ENCODE measurements at places on chromosomes 11 and 22.

DNA sequence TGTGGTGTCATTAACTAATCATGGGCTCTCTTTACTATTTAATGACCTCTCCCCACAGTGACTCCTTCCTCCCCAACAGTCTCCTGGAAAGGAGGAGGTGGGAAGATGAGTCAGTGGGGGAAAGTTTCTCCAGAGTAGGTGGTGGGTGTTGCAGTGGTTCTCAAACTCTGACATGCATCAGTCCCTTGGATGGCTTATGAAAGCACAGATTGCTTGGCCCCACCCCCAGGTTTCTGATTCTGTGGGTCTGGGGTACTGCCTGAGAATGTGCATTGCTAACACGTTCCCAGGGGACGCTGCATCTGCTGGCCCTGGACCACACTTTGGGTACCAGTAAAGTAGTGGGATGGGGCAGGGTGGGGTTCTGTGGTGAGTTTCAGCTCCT lies 9.8 kb downstream of the CD82 start:
- peak; percentile 66 for DNase-seq

DNA sequence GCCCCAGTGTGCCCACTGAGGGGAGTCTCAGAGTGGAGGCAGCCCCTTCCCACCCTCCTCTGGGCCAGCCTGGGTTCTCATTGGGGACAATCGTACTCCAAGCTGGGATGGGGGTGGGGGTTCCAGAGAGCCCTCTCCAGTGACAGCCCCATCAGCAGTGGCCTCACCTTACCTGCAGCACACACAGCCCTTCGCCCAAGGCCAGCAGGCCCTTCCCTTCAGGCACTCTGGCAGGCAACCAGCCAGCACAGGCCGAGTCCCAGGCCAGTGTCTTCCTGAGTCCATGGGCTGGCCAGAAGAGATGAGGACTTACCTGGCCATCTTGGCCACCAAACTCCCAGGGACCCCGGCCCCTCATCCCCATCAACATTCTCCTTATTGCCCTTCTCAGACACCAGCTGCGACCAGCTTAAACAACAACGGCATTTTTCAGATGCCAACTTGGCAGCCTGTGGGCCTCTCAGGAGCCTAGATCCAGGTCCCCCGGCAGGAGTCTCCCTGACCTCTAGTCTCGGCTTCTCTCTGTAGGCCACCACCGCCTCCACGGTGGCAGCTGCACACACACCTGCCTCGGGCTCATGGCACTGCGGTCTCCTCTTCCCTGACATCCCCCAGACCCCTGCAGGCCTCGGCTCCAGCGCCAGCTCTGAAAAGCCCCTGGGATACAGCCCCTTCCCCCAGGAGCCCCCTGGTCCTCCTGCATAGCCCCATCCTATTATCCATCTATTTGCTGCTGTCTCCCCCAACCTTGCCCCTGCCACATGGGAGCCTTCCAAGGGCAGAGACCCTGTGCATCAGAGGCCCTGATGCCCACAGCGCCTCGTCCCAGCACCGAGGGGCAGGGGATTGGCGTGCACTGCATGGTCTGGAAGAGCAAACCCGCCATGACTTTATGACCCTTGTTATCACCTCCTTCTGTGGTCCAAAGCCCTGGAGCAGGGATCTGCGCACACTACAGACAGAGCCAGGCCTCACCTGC lies 111.2 kb upstream of the FGF3 start:
- DNase-seq, result no peak

DNA sequence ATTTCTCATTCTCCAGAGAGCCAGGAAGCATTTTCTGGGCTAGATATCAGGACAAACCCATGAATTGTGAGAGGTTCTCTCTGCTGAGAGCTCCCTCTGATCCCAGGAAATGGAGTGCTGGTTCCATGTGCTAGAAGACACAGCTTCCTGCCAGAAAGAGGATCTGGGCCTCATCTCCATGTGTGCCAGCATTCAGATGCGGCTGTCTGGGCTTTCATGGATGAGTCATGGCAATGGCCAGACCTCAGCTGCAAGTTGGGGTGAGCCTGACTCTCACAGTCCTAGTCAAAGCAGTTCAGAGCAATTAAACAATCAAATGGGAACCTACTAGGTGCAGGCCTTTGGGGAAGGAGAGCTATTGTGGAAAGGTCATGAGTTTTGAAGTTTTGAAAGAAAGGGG lies 82.3 kb upstream of the EED start:
- DNase-seq, result no peak

DNA sequence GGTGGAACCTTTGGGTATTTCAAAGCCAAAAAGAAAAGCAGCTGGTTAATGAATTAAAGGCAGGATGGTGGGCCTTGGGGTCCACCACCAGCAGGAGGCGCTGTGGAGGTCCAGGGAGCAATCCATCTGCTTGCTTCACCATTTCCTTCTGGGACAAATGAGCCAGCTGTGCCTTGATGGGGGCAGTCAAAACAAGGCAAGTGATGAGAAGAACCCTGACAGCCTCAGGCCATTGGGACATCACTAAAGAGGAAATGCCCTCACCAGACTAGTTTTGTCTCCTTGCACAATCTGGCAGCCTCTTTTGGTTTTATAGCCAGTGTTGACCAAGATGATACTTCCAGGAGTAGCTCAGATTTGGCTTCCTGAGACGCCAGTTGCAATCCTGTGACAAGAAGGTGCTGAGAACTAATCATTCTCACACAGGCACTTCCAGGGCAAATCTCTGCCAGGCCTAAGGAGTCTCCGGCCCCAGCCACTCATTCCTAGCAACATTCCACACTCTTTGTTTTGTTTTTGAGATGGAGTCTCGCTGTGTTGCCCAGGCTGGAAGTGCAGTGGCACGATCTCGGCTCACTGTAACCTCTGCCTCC lies 38.2 kb upstream of the WEE1 start:
- DNase-seq, result peak; percentile 74

GRCh38 chr11:103883291-103883690 lies 153.1 kb upstream of the DDI1 start:
- DNase-seq, result no peak

- no peak for DNase-seq
These were observed 565.0 kb upstream of the CNTN5 start for GRCh38 chr11:98455500-98456307.

DNA sequence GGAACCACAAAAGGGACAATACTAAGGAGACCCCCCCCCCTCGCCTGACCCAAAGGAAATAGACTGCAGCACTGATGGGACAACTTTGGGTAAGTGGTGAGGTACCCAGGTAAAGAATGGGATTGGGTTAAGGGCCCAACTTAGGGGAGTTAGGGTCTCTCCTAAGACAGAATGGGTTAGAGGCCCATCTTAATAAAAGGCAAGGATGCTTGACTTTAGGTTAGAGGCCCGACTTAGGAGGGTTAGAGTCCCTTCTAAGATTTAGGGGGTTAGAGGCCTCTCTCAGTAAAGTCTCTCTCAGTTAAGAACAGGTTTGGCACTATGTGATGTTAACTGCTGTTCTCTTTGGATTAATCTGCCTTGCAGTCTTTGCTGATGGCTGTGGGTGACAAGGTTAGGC lies 41.0 kb upstream of the DBX1 start:
- DNase-seq, result no peak

DNA sequence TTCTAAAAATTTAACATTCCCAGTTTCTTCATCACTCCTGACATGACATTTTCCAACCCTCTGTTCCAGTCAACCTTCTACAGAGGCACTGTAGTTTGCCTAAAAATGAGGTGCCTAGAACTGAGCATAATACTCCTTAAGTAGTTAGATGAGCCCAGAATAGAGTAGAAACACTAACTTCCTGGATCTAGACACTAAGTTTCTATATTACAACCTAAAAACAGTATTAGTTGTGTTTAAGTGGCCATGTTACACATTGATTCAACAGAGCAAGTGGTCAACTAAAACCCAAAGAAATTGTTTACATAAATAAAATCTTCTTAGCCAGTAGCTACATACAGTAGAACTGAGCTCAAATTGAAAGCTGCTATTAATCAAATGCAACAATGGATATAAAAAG lies 1.3 kb downstream of the HPS5 start:
- no peak for DNase-seq

DNA sequence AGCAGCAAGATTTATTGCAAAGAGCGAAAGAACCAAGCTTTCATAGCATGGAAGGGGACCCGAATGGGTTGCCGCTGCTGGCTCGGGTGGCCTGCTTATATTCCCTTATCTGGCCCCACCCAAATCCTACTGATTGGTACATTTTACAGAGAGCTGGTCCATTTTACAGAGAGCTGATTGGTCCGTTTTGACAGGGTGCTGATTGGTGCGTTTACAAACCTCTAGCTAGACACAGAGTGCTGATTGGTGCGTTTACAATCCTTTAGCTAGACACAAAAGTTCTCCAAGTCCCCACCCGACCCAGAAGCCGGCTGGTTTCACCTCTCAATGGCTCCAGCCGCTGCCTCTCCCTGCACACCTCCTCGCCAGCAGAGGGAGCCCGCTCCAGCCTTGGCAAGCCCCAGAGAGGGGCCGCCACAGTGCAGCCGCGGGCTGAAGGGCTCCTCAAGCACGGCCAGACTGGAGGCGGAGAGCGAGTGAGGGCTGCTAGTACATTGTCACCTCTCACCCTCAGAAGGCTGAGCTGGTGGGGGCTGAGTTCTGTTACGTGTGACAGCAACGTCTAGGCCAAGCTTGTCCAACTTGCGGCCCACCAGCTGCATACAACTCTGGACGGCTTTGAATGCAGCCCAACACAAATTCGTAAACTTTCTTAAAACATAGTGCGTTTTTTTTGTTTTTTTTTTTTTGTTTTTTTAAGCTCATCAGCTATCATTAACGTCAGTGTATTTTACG lies 8.7 kb downstream of the PTH start:
- peak; percentile 55 for DNase-seq

- DNase-seq, result peak; percentile 24
These were observed 511 bp downstream of the DGKZ start for GRCh38 chr11:46347637-46348311.

- DNase-seq, result no peak
These were observed 7.2 kb downstream of the ADAMTS8 start for GRCh38 chr11:130421199-130421585.

DNA sequence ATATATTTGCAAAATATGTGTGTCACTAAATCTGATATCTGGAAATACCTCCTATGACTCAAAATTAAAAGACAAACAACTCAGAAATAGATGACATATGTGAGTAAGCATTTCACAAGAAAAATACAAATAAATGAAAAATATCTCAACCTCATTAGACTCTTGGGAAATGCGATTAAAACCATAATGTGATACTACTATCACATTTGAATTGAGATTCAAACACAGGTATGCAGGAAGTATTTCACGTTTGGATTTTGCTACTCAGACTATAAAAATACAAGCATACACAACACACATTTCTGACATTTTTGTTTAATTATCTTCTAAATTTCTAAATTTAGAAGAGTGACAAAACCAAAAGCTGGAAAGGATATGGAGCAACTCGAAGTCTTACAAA lies 811.9 kb upstream of the LRRC4C start:
- DNase-seq, result no peak

DNA sequence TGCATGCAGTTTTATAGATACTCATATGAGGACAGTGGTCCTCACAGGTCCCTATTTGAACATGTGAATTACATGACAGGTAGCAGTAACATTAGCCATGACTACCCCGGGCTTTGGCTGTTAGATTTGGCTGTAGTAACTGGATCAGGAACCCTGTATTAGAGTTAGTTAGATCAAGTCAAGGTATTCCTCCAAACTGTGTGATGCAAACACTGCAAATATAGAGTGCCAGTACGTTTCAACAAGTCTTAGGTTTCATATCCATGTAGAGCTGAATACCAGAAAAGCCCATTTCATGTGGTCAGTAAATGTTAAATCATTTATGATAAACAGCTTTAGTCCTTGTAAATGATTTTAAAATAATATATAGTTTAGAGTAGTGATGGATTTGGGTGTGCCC lies 29.5 kb upstream of the PITPNB start:
- no peak for DNase-seq

DNA sequence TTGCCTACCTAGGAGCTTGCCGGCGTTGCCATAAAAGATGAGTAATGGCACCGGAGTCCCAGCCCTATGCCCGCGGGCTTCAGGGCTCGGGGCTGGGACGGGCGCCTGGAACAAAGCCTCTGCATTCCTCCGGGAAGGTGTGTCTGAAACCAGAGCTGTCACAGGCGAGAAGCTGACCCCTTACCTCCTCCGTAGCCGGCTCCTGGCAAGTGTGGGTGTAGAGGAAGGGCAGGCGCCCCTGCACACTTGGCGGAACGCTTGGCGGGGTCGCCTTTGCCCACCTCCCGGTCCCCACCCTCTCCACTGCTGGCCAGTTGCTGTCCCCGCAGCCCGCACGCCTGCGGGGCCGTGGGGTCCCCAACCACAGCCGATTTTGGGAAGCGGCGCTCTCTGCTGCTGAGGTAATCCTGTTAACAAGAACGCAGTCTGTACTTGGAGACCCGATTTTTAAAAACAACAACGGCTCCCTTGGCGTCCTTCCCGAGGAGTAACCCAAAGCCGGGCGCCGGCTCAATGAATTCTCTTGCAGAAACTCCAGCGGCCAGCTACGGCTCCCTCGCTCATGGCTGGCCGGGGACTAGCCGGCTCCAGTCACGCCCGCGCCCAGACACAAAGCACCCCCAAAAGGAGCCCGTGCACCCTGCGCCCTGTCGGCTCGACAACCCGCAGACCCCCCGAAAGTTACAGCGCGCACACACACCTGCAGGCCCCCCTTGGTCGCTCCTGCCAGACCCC lies 89.2 kb downstream of the PLEKHA7 start:
- DNase-seq, result no peak

DNA sequence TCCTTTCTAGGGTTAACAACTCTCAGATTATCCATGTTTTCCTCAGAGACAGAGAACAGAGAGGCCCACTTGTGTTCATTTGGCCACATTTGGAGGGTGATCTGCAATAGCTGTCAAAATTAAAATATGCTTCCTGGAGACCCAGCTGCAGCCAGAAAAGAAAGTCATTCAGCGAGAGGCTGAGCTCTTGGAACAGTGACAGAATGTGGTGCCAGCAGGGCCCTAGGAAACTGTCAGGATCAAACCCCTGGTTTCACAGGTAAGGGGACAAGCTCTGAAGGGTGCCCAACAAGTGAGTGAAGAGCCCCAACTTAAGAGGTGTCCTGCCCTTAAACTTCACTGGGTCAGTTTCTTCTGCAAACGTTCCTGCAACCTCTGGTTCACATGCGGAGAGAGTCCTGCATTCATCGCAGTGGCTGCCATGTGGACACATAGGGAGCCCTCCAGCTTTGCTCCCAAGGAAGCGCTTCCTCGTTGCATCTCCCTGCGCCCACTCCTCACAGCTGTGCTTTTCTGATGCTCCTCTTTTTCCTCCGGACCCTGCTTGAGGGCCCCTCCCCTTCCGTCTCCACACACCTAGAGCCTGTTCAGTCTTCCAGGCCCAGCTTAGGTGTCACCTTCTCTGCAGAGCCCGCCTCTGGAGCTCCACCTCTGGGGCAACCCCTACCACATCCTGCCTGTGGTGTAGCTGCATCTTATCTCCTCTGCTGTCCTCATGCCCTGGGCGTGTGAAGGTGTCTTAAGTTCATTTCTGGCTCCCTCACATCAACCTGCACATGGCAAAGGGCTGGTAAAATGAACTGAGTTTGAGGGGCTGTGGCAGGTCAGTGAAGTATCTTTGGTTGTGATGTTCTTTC lies 3.9 kb downstream of the UCP3 start:
- peak; percentile 76 for DNase-seq

- DNase-seq, result no peak
These were observed 12.7 kb upstream of the OR52K2 start for GRCh38 chr11:4436411-4436810.

GRCh38 chr22:41939981-41940831 lies 6.7 kb downstream of the CENPM start:
- peak; percentile 97 for DNase-seq

- no peak for DNase-seq
These were observed 13.1 kb upstream of the YAP1 start for GRCh38 chr11:102097186-102097585.

- no peak for DNase-seq
These were observed 5.4 kb upstream of the DNAJB13 start for GRCh38 chr11:73945396-73945795.

- no peak for DNase-seq
These were observed 34.4 kb downstream of the TOLLIP start for GRCh38 chr11:1275021-1275420.

GRCh38 chr22:17767233-17768065 lies 6.8 kb downstream of the BID start:
- peak; percentile 67 for DNase-seq
